ENCODE measurements at places on chromosomes 4 and X.

DNA sequence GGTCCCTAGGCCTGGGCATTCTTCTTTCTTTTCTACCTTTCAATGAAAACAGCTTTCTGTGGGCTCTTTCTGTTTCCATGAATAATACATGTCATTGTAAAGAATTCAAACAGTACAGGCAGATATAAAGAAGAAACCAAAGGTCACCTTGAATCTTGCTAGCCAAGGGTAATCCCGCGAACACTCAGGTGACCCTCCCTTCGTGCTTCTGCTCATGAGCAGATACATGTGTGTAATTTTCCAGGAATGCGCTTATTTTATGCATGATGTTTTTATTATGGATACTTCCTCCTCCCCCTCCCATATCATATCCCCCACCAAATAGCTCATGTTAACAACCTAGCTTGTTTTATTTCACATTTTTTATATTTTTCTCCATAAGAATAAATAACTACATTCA lies 9.6 kb upstream of the JAKMIP1 start:
- no peak for DNase-seq

- no peak for DNase-seq
These were observed 696 bp upstream of the CA5B start for GRCh38 chrX:15737190-15737958.

DNA sequence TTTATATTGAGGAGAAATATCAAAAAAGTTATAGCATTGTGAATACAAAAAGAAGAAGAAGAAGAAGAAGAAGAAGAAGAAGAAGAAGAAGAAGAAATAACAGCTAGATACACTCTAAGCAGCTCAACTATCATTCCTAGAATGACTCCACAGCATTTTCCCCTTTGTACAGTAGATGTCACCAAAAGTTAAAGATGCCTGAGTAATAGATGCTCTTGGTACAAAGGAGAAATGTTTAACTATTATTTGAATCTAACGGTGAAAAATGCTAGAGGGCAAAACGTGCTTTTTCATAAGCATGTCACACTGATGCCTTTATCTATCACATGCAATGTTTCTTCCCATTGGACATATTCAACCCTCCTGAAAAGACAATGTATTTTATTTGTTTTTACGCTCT lies 178.4 kb upstream of the GPRIN3 start:
- no peak for DNase-seq

- DNase-seq: no peak
These were observed 131.7 kb downstream of the MGST2 start for GRCh38 chr4:139797287-139797686.

- DNase-seq: no peak
These were observed 155.8 kb downstream of the NWD2 start for GRCh38 chr4:37400241-37400881.

- no peak for DNase-seq
These were observed 72.3 kb upstream of the SH3RF1 start for GRCh38 chr4:169342906-169343564.

- DNase-seq: no peak
These were observed 841.3 kb downstream of the PDHA2 start for GRCh38 chr4:96681218-96681617.

DNA sequence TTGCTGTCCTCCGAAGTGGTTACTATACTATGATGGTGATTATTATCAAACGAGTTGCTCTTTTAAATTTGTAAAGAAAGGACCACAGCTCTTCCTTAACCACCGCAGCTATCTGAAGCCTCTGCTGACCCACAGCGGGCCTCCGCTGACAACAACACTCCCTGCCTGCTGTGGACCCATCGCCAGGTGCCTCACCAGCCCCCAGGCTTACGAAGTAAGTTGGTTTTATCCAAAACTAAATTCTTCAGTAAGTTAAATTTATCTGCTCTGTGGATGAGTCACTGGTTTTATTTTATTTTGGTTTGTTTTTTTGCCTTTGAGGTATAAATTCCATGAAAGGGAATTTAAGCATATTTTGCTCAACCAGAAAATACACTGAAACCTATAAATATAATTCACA lies 54.7 kb downstream of the SLC9A6 start:
- no peak for DNase-seq

DNA sequence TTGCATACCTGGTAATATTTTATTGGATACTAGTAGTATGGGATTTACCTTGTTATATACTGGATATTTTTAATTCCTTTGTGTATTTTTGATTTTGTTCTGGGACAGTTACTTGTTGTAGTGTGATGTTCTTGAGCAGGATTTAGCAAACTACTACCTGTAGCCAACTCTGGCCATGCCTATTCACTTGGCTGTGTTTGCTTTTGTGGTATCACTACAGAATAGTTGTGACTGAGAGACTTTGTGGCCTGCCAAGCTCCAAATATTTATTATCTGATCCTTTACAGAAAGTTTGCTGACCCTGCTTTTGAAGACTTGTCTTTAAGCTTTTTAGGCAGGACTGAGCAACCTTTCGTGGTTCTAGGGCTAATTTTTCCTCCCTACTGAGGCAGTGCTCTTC lies 17.8 kb downstream of the ZCCHC4 start:
- DNase-seq: no peak

- no peak for DNase-seq
These were observed 31.6 kb downstream of the CD40LG start for GRCh38 chrX:136679531-136679930.

DNA sequence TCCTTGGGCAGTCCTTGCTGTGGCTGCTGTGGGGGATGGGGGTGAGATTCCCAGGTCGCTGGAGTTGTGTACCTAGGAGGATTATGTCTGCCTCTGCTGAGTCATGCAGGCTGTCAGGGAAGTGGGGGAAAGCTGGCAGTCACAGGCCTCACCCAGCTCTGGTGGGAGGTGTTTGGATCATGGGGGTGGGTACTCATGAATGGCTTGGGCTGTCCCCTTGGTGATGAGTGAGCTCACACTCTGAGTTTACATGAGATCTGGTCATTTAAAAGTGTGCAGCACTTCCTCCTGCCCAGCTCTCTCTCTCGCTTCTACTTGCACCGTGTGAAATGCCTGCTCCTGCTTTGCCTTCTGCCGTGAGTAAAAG lies 24.6 kb upstream of the PDLIM3 start:
- DNase-seq: no peak

GRCh38 chr4:152594978-152595925 lies 59.4 kb upstream of the FBXW7 start:
- DNase-seq: no peak
